ENCODE measurements at places on chromosomes 4 and X. TPM values are rescaled to one million over a fixed set of nuclear protein-coding genes. Genes with fewer than 3 reads are reported as not detected.

GRCh38 chrX:41589634-41590270 lies 99.0 kb upstream of the GPR34 start:
- DNase-seq = no peak
- no peaks in the 10 kb centered on the region for H3K4me1 ChIP-seq
- no peak overlapping the region for H3K4me3 ChIP-seq
- no peaks in the 10 kb centered on the region for H3K36me3 ChIP-seq
- H3K27me3 ChIP-seq = no peaks in the 10 kb centered on the region

- H3K27me3 ChIP-seq = no peaks in the 10 kb centered on the region
- H3K27ac ChIP-seq = no peak overlapping the region
- DNase-seq = no peak
- H3K36me3 ChIP-seq = no peaks in the 10 kb centered on the region
- H3K4me3 ChIP-seq = no peak overlapping the region
- no peaks in the 10 kb centered on the region for H3K4me1 ChIP-seq
These were observed 22.9 kb upstream of the SGMS2 start for GRCh38 chr4:107801766-107802211.

Gene SERPINA7
- not detected for polyA plus RNA-seq

DNA sequence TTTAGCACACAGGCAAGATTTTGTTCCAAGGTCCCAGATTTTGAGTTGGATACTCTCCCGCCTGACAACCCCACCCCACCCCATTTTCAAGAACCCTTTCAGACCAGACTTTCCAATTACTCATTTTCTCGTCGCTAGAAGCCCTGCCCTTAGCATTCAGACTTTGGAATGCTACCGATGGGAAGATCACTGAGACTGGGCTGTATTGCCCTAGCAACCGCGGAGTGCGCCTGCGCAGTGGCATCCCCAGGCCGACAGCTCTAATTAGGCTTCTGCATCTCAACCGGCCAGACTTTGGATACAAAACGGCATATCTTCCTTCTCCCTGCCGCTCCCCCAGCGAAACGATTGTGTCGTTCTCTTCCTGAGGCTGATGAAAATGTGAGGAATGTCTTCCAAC lies 3.4 kb downstream of the MAGEE2 start:
- no peak overlapping the region for H3K4me3 ChIP-seq
- no peak overlapping the region for H3K27ac ChIP-seq
- H3K4me1 ChIP-seq = no peaks in the 10 kb centered on the region
- no peak for DNase-seq
- H3K27me3 ChIP-seq = no peaks in the 10 kb centered on the region

Gene F8A2
- polyA plus RNA-seq = not detected

GRCh38 chr4:188198982-188199792 lies 59.9 kb downstream of the TRIML1 start:
- peaks cover 2% of the 10 kb centered on the region for H3K4me1 ChIP-seq
- H3K27ac ChIP-seq = no peak overlapping the region
- no peak for DNase-seq
- H3K36me3 ChIP-seq = no peaks in the 10 kb centered on the region
- no peak overlapping the region for H3K4me3 ChIP-seq

GRCh38 chr4:70815370-70815769 lies 24.3 kb downstream of the GRSF1 start:
- H3K27me3 ChIP-seq = no peaks in the 10 kb centered on the region
- H3K27ac ChIP-seq = no peak overlapping the region
- no peak overlapping the region for H3K4me3 ChIP-seq
- H3K4me1 ChIP-seq = no peaks in the 10 kb centered on the region
- H3K36me3 ChIP-seq = peaks cover 8% of the 10 kb centered on the region
- no peak for DNase-seq

- no peak overlapping the region for H3K4me3 ChIP-seq
- H3K4me1 ChIP-seq = 0 out of 2 replicates have a peak, but pooled peaks cover 5% of the 10 kb centered on the region
- DNase-seq = no peak
- H3K36me3 ChIP-seq = no peaks in the 10 kb centered on the region
- H3K27ac ChIP-seq = no peak overlapping the region
- H3K27me3 ChIP-seq = no peaks in the 10 kb centered on the region
These were observed 1135.7 kb upstream of the AGA start for GRCh38 chr4:178577933-178578332.

Gene CENPU
- polyA plus RNA-seq = 32.1 TPM

Gene SLC6A14
- polyA plus RNA-seq = not detected

Gene F8A3
- polyA plus RNA-seq = 0.11 TPM

DNA sequence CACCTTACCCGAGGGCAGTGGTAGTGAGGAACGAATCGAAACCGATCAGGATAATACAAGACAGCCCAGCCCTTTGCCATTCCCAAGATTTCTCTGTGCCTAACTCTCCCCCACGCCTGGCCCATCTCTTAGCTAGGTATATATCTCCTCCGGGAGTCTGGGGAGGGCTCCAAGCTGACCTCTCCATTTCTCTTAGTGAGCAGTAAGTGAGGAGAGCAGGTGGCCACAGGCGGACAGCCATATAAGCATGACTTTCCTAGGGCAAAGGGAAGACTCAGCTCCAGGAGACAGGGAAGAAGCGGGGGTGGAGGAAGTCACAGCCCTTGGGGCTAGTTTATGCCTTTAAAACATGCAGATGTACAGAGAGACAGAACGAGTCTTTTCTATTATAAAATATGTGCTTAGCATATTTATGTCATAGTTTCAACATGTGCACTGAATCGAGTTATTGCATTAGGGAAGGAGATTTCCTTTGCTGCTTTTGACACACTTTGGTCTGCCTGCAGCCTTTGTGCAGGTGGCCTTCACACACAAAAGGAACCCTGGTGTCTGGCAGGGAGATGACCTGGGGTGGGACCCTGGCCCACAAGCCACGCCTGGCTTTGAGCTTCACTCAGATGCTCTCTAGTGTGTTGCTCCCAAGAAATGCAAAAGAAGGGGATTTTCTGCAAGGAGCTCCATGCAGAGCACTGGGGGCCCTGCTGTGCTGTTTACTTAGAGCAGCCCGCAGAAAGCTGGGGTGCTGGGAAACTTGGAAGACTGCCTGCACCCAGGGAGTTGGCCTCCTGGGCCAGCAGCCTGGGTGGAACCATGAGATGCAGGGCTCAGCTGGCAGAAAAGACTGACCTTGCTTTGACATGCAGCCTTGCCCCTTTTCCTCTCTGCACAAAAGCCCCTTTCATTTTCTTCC lies 613.3 kb downstream of the BCOR start:
- H3K4me1 ChIP-seq = no peaks in the 10 kb centered on the region
- H3K36me3 ChIP-seq = no peaks in the 10 kb centered on the region
- no peak for DNase-seq
- no peak overlapping the region for H3K27ac ChIP-seq
- no peak overlapping the region for H3K4me3 ChIP-seq

DNA sequence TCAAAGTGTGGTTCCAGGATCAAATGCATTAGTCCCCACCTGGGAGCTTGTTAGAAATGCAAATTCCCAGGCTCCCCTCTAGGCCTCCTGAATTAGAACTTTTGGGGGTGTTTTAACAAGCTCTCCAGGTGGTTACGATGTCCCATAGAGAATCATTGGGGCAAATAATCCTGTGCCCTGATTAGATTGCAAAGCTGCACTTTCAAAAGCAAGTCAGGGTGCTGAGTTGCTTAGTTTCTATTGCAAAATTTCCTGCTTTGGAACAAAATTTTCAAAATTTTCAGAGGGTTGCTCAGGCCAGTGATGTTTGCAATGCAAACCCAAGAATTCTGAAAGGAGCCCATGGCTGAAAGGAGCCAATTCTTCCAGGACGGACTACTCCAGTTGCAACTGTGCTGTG lies 71.0 kb downstream of the MGST2 start:
- H3K4me3 ChIP-seq = peak overlapping the region; percentile 68
- H3K27me3 ChIP-seq = peaks cover 7% of the 10 kb centered on the region
- H3K27ac ChIP-seq = no peak overlapping the region
- no peak for DNase-seq
- H3K4me1 ChIP-seq = 0 out of 2 replicates have a peak, but pooled peaks cover 6% of the 10 kb centered on the region

DNA sequence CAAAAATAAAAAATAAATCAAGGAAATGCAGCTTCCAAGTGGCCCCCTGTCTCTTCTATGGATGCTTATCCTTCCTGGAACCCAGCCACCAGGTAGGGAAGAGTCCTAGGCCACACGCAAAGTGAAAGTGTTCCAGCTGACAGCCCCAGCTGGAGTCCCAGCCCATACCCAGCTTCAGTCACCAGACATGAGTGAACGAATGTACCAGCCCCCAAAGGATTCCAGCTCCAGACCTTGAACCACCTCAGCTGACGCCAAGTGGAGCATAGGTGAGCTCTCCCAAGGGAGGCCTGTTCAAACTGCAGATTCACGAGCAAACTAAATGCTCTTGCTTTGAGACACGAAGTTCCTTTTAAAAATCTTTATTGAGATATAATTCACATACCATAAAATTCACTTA lies 62.0 kb downstream of the BCOR start:
- no peak overlapping the region for H3K4me3 ChIP-seq
- DNase-seq = no peak
- no peaks in the 10 kb centered on the region for H3K27me3 ChIP-seq
- H3K27ac ChIP-seq = no peak overlapping the region

Gene MAGEE2
- polyA plus RNA-seq = not detected

GRCh38 chrX:130848763-130849162 lies 54.2 kb downstream of the ENOX2 start:
- no peaks in the 10 kb centered on the region for H3K4me1 ChIP-seq
- no peak for DNase-seq
- no peak overlapping the region for H3K27ac ChIP-seq
- no peaks in the 10 kb centered on the region for H3K27me3 ChIP-seq

- no peak for DNase-seq
- H3K27me3 ChIP-seq = no peaks in the 10 kb centered on the region
- no peak overlapping the region for H3K27ac ChIP-seq
These were observed 1380.4 kb downstream of the STIM2 start for GRCh38 chr4:28241021-28241420.

DNA sequence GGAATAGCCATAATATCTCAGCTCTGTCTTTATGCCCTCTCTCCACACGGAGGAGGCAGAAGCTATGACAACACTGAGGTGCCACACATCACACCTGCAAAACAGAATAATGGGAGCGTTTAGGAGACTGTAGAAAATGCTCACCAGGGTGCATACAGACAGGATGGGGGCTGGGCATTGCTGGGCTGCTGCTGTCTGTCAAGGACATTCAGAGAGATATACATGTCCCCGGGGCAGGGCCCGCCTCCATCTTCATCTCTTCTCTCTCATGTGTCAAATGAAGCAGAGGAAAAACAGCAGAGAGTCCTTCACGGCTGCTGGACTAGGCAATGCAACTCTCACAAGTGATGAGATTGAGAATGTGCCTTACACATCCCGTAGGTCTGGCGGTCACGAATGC lies 65.3 kb upstream of the DHRSX start:
- no peaks in the 10 kb centered on the region for H3K4me1 ChIP-seq
- no peak for DNase-seq
- no peak overlapping the region for H3K4me3 ChIP-seq
- no peaks in the 10 kb centered on the region for H3K36me3 ChIP-seq
- no peak overlapping the region for H3K27ac ChIP-seq

Gene ADH1A
- polyA plus RNA-seq = not detected

Gene FDCSP
- not detected for polyA plus RNA-seq

Gene VSIG4
- polyA plus RNA-seq = not detected

All from H1 (cell line).